ENCODE measurements at places on chromosomes 11 and 22. TPM values are rescaled to one million over a fixed set of nuclear protein-coding genes. Genes with fewer than 3 reads are reported as not detected.
A peak's percentile ranks its signal among the peaks of the same experiment; 100 is the strongest.

MIOX gene
- total RNA-seq, result 0.23 TPM

ATF4 gene
- total RNA-seq, result 372 TPM

HTR3A gene
- total RNA-seq, result not detected

FGF3 gene
- not detected for total RNA-seq

TP53AIP1 gene
- total RNA-seq, result not detected

ANO9 gene
- total RNA-seq, result 94.2 TPM

CD248 gene
- 2.5 TPM for total RNA-seq

MS4A3 gene
- not detected for total RNA-seq

RBM7 gene
- total RNA-seq, result 34.2 TPM

FOLR2 gene
- total RNA-seq, result not detected

P4HA3 gene
- total RNA-seq, result not detected

SLC22A8 gene
- not detected for total RNA-seq

APOBEC3B gene
- 8.7 TPM for total RNA-seq

GRCh38 chr11:72209101-72209500 is 7.5 kb upstream of the FOLR2 start:
- DNase-seq, result no peak

DNA sequence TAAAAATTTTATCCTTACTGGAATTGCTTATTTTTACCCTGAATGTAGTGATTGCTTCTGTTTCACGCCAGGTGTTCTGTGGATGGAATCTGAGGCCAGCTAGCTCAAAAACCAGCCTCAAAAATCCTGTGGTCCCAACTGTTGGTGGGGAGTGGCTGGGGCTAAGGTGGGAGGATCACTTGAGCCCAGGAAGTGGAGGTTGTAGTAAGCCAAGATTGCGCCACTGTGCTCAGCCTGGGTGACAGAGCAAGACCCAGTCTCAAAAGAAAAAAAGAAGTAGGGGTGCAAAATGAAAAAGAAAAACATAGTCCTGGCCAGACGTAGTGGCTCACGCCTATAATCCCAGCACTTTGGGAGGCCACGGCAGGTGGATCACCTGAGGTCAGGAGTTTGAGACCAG is 27.0 kb upstream of the SLC5A1 start:
- DNase-seq, result no peak

DNA sequence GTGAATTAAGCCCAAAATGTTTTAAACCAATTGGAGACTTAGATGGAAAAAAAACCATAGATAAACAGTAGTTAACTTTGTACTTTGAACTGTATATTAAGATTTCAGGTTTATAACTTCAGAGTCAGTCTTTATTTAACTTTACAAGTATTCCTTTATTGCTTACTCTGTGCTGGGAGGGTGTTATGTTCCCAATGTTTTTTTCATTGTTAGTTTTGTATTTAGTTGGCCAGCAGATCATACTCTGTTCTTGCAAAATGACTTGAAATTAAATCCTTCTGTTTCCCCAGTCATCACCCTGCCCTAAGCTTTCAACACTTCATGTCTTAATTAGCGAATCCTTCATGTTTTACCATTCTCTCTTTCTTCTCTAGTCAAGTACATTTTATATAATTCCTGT is 25.3 kb downstream of the SIK2 start:
- no peak for DNase-seq

GRCh38 chr11:80155412-80156017 is 714.7 kb upstream of the TENM4 start:
- no peak for DNase-seq

DNA sequence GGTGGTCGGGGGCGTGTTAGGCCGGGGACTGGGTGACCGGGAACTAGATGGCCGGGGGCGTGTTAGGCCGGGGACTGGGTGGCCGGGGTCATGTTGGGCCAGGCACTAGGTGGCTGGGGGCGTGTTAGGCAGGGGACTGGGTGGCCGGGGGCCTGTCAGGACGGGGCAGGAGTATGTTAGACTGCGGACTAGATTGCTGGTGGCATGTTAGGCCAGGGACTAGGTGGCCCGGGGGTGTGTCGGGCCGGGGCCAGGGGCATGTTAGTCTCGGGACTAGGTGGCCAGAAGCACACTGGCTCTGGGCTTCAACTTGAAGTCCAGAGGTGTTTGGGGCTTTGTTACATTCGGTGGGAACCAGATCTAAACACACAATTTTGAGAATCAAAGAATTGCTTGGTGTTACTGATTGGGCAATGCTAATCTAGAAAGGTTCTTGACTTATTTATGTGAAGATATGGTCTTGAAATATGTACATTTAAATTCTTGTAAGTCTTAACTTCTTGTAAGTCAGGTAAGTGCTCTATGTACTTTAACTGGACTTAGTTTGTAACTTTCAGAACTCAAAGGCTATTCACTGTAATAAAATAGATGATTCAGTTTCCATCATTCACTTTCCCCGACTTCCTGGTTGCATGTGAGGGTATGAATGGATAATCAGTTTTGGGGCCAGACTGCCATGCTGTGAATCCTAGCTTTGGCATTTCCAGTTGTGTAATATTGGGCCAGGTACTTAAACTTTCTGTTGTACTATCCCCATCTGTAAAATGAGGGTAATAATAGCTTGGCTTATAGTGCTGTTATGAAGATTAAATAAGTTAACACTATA is 1.1 kb downstream of the EXT2 start:
- no peak for DNase-seq

- no peak for DNase-seq
These were observed 6.7 kb downstream of the VSIG10L2 start for GRCh38 chr11:125952559-125952958.

DNA sequence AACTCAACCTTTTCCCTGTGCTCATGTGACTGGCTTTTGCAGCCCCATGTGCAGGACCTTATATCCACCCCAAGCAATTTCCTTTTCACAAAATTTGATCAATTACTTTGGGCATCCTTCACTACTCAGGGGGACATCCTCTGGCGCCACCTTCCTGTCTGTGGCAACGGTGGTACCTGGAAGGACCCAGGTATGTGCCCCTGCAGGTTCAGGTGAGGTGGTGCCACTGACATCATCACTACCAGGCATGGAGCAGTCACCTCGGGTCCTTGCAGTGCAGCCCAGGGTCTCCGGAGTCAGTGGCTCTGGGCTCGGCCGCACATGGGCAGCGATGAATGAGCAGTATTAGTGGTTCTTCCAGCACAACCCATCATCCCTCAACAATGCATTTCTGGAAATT is 37.7 kb upstream of the B3GAT1 start:
- DNase-seq, result no peak

GRCh38 chr11:128501632-128502549 is 85.5 kb downstream of the ETS1 start:
- DNase-seq, result no peak

- no peak for DNase-seq
These were observed 20.7 kb downstream of the FZD4 start for GRCh38 chr11:86934582-86934900.

- no peak for DNase-seq
These were observed 88.2 kb upstream of the OR9Q1 start for GRCh38 chr11:57935402-57936049.

GRCh38 chr11:111909378-111909777 is 2.2 kb downstream of the CRYAB start:
- DNase-seq, result no peak

GRCh38 chr11:76795936-76796441 is 12.8 kb downstream of the TSKU start:
- peak; percentile 4 for DNase-seq

DNA sequence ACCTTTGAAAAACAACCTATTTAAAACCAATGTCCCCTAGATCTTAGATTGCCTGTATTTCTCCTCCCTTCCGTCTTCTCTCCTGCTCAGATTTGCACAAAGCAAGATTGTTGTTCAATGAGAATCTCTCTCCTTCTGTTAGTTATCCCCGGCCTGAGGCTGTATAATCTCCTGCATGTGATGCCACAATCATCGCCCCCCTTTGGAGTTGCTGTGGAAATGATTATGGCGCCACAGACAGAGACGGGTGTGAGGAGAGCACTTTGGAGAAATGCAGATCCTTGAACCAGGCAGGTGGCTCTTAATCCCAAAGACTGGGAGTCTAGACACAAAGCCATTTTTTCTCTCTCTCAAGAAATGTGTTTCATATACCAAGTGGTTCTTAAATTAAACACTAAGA is 941.3 kb downstream of the OPCML start:
- DNase-seq, result no peak

GRCh38 chr11:83778596-83778995 is 492.4 kb upstream of the CCDC90B start:
- DNase-seq, result no peak

GRCh38 chr11:120079750-120080610 is 57.9 kb downstream of the TRIM29 start:
- no peak for DNase-seq

DNA sequence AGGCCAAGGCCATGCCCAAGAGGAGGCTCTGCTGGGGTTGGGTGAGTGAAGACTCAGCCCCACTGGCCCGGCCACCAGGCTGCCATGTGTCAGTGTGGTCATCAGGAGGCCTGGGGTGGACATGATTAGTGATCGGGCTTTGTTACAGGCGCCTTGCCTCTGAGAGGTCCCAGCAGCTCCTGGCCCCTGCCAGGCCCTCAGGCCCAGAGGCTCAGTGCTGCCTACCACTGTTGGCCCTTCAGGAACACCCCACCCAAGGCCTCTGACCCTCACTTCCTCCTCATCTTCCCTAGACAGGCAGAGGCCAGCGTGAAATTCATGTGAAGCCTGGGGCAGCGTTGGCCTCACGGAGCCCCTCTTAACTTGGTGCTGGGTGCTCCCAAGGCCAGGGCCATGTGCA is 2.2 kb downstream of the MRPL23 start:
- no peak for DNase-seq

DNA sequence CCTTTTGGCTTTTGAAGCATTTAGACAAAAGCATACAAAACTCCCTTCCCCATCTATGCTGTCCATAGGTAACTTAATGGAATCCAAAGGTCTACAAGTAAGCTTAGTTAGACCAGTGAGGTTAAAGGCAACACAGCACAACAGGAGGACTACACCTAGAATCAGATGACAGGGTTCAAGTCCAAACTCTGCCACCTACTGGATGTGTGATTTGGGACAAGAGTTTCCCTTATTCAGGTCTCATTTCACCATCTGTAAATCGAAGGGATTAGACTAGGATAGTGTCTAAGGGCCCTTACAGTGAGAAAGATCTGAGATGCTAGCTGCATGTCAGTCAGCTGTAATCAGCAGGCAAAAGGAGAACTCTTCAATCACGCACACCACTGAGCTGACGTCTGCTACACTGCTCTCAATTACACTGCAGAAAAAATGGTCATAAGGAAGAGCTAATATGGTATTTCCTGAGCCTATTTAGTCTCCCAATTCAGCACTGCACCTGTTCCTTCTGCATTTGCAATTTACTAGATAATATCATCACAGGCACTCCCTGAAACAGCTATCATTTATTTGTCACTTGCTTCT is 82.2 kb downstream of the SERGEF start:
- no peak for DNase-seq

GRCh38 chr11:1055109-1055703 is 18.7 kb upstream of the MUC6 start:
- DNase-seq, result no peak

GRCh38 chr11:47986742-47987141 is 6.4 kb downstream of the PTPRJ start:
- no peak for DNase-seq

- DNase-seq, result no peak
These were observed 528.1 kb downstream of the DLG2 start for GRCh38 chr11:85098996-85099395.

DNA sequence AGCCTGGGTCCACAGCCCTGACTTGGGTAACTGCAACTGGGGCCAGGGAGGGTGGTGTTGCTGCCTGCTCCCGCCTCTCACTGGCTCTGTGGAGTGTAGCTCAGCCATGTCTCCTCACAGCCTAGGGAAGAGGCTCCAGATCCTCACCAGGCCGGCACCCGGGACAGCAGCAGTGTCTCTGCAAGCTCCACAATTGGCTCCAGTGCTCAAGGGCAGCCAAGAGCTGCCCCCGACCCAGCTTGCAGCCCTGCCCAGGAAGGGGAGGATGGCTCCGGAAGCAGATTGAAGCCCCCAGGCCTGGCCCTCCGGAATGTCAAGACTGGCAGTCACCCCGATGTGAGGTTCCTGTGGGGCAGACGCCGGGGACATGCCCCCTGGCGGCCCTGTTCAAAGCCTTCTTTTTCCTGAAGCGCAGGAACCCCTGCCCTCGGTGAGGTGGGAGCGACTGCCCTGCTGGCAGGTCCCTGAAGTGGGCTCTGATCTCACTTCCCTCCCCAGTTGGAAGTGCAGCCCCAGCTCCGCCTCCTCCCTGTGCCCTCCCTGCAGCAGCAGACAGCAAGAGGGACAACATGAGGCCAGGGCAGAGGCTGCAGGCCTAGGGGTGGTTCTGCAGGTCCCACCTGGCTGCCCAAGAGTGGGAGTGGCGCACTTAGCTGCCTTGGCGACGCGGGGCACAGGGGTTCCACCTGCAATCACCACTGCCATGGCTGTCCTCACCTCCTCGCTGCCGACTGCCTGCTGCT is 816.2 kb upstream of the LUZP2 start:
- DNase-seq, result no peak

GRCh38 chr22:28231441-28231840 is 312.4 kb upstream of the PITPNB start:
- DNase-seq, result no peak

GRCh38 chr22:36288571-36289405 is 35.9 kb downstream of the APOL1 start:
- DNase-seq, result no peak

DNA sequence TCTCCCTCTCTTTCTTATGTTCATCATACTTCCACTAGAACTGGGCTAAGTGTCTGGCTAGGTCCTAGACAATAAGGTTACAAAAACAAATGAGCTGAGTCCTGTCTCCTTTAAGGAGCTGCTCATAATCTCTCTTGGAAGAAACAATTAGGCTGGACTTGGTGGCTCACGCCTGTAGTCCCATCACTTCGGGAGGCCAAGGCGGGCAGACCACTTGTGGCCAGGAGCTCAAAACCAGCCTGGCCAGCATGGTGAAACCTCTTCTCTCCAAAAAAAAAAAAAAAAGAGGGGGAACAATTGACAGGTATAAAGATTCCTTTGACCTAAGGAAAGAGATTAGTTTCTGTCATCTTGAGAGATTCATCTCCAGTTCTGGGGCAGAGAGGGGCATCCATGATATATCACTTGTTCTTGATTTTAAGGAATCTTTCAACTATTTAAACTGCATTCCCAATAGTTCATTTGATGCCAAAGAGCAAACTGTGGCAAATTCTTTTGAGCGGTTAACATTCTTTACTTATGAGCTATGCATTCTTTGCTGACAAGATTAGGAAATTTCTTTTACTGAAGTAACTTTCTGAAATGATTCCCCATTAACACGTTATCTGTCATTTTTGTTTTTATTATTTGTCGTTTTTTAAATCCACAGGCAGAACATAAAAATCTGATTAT is 125.5 kb downstream of the C11orf87 start:
- no peak for DNase-seq

- DNase-seq, result no peak
These were observed 193.6 kb downstream of the AASDHPPT start for GRCh38 chr11:106271086-106271485.

DNA sequence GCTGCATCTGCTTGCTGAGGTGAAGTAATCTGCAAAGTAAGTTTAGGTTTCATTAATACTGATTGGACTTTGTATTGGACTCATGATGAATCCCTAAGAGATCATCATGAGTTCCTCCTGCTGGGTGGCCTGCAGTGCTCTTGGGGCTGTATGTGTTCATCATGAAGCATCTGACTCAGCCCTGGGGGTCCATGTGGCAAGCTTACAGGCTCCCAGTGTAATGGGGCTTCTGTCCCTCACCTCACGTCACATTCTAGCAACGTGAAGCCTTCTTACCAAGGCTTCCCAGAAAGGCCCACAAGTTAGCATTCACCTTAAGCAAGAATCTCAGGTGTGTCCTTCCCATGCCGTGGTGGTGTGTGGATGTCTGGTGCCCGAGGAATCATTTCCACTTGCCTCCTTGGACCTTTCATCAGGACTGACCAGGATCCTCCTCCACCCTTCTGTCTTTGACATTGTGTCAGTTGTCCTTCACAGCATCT is 23.7 kb downstream of the CRKL start:
- no peak for DNase-seq
